ENCODE measurements at places on chromosomes 2 and 18.

- DNase-seq, result no peak
These were observed 1136.0 kb downstream of the SUCLG1 start for GRCh38 chr2:83323038-83323437.

GRCh38 chr2:138275292-138275690 lies 226.3 kb upstream of the SPOPL start:
- DNase-seq, result no peak

GRCh38 chr2:129237966-129238725 lies 741.3 kb upstream of the RAB6C start:
- DNase-seq, result no peak

GRCh38 chr18:44497311-44497710 lies 183.4 kb upstream of the SETBP1 start:
- DNase-seq, result no peak

DNA sequence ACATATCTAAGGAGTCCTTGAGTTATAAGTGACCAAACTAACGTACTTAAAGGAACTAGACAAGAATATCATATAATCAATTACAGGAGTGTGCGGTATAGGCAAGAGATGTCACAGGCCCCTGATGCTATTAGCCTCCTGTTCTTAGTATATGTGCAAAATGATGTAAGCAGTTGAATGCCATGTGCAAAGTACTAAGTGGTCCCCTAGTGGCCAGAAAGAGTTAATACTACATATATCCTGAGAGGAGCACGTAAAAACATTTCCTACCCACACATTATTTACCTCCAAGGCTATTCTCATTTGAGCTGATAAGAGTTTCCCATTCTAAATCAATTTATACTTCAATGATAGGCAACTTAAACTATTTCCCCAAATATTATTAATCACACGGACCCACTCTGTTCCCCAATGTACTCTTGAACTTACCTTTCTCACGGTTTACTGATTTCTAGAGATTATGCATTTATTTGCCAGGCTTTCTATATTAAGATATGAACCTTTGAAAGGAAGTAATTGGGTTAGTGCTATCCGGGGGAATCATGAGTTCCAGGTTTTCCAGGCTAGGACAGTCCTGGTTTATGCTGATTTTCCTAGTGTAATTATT lies 158.0 kb upstream of the KLHL14 start:
- no peak for DNase-seq

DNA sequence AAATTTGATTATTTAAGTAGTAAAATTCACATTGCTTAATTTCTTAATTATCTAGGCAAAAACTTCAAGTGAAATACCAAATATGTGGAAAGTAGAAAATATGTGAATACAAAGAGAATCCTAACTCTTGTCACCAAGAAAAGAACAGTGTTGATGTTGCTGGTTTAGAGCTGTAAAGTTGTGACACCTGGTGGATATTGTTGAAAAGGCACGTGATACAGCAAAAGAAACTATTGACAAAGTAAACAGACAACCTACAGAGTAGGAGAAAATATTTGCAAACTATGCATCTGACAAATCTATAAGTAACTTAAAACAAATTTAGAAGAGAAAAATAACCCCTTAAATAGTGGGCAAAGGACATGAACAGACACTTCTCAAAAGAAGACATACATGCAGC lies 25.6 kb upstream of the ZC3H15 start:
- no peak for DNase-seq

GRCh38 chr2:138122891-138123290 lies 158.6 kb downstream of the HNMT start:
- no peak for DNase-seq

GRCh38 chr18:73784853-73785252 lies 362.8 kb downstream of the FBXO15 start:
- DNase-seq, result no peak

GRCh38 chr2:195613922-195614321 lies 43.1 kb upstream of the SLC39A10 start:
- no peak for DNase-seq

- DNase-seq, result no peak
These were observed 670.3 kb upstream of the HS6ST1 start for GRCh38 chr2:128988967-128989366.

Measured in activated naive CD4-positive, alpha-beta T cell (primary cell).